ENCODE measurements at places on chromosomes 7 and 10. TPM values are rescaled to one million over a fixed set of nuclear protein-coding genes. Genes with fewer than 3 reads are reported as not detected.
A peak's percentile ranks its signal among the peaks of the same experiment; 100 is the strongest.

GRCh38 chr10:61987537-61987936, 86.0 kb downstream of the ARID5B start:
- no peak for DNase-seq

GRCh38 chr10:124648131-124648475, 96.1 kb downstream of the FAM53B start:
- DNase-seq: no peak

GRCh38 chr10:110444004-110444337, 53.7 kb upstream of the DUSP5 start:
- no peak for DNase-seq

GRCh38 chr7:683526-684205, 42.8 kb upstream of the DNAAF5 start:
- DNase-seq: no peak

DNA sequence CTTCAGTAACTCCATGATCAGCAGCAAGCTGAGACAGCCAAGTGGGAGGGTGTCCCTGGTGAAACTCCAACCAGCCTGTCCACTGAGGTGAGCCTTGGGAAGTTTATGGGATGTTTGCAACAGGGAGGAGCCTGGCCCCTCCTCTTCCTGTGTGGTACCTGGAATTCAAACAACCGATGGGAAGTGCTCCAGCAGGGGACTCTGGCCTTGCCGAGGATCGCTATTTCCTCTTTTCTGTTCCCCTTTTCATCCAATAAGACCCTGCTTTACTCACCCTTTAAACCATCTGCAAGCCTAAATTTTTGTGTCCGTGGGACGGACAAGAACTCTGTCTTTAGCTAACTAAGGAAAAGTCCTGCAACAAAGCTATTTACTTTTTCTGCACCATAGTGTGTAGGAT, 491.1 kb upstream of the ZMIZ1 start:
- no peak for DNase-seq

GRCh38 chr7:21947056-21947455, 1.4 kb upstream of the CDCA7L start:
- DNase-seq: no peak

GRCh38 chr7:28069807-28070206, 110.8 kb downstream of the JAZF1 start:
- no peak for DNase-seq

DNA sequence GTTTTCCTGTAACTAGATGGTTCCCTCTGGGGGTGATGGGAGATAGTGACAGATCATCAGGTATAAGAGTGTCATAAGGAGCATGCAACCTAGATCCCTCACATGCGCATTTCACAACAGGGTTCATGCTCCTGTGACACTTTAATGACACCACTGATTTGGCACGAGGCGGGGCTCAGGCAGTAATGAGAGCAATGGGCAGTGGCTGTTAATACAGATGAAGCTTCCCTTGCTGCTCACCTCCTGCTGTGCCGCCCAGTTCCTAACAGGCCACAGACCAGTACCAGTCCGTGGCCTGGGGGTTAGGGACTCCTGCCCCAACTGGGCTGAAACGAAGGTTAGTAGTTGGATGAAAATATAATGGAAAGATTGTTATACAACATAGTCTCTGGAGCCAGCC, 201.6 kb upstream of the LRRN3 start:
- DNase-seq: no peak

DNA sequence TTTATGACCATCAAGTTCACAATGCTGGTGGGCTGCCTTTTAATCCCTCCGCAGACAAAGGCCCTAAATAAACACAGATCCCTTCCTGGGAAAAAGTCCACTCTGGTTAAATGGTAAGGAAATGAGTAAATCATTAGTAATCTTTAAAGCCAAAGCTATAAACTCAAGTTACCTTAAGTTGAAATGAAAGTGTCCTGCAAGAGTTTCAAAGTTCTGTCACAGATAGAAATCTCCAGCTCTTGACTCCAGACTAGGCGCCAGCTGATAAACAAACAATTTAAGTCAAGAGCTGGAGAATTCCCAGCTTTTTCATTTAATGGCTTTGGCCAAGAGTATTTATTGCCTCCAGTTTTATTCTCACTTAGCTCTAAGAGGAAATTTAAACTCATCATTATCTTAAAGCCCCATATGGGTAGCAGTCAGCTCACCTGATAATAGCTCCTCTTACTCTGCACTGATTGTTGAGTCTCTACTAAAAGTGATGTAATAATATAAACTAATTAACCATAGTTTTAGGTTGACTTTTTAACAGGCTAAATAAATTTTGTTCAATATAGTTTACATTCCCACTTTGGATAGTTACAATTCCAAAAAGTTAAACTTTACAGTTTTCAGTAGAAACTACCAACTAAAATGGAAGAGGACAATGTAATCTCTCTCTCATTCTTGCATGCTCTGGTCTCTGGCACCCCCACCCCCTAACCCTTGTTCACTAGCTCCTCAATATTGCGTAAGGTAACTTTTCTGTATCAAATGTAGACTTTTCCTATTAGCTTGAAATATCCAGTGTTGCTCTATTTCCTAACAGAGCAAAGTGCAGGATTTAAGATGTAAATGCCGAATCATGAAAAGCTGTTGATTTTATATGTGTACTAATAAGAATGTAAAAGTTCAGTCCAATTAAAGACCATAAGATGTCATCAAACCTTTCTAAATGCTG, 56.1 kb downstream of the HIBADH start:
- peak; percentile 30 for DNase-seq

- DNase-seq: no peak
These were observed 6.5 kb downstream of the UNCX start for GRCh38 chr7:1238931-1239802.

GRCh38 chr7:156257904-156258303, 382.7 kb upstream of the RNF32 start:
- no peak for DNase-seq

DNA sequence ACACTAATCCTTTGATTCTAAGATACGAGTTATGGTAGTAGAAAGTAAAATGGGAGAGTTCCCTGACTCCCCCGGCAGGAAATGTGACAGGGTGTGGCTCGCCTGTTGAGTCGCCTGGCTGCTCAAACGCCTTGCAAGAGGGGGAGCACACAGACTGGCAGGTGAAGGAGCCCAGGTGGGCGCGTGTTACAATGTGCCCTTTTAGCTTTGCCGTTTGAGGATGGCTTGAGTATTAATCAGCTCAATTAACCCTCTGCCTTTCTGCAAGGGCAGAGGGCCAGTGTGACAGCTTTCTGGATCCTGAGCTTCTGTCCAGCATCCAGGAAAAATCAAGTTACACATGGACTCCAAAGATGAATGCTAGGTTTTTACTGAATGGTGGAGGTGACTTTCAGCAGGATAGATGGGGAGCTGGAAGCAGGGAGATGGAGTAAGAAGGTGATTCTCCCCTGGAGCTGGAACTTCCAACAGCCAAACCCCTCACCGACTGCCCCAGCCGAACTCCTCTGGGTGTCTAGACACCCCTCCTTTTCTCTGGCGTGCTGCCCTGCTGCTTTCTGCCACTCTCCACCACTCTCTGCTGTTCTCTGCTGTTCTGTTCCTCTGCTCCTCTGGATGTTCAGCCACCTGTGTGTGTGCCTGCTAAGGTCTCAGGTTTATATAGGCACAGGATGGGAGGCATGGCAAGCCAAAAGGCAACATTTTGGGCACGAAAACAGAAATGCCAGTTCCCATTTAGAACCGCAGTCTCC, 548.8 kb upstream of the KCND2 start:
- DNase-seq: no peak

DNA sequence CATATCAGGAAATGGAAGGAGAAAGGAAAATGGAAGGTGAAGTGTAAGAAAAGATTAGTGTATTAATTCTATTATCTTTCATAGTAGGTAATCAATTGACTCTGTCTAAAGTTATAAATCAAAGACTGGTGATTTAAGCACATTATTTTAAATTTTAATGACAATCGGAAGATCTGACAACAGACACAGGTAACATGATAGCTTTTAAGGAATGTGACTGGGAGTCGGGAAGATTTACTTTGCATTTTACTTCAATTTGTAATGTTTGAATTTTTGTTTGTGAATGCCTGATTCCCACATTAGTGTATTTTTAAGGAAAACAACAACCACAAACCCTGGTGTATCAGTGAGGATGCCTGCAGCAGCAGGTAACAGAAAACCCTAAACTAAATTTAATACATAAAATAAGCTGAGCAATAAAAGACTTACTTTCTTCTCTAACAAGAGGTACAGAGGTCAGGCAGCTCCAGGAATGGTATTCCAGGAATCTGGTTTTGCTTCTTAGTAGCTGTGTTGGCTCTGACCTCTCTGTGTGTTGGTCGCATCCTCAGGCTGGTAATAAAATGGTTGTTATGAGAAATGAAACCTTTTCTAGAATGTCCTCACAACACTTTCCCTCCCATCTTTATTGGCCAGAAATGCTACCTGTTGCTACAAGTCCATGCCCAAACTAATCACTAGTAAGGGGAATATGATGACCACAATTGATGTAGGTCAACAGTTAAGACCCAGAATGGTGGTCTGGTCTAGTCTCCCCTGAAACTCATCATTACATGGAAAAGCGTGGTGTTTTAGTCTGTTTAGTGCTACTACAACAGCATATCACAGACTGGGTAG, 12.2 kb downstream of the DNAJB9 start:
- DNase-seq: no peak

CADPS2 gene
- total RNA-seq: 3.4 TPM

TPST1 gene
- 30.1 TPM for total RNA-seq

GSDME gene
- 4.1 TPM for total RNA-seq

CFAP46 gene
- not detected for total RNA-seq

ASZ1 gene
- not detected for total RNA-seq

TIMM23 gene
- total RNA-seq: 178 TPM
